ENCODE measurements at places on chromosomes 7 and 10. TPM values are rescaled to one million over a fixed set of nuclear protein-coding genes. Genes with fewer than 3 reads are reported as not detected.

- no peak overlapping the region for H3K27ac ChIP-seq
- no peak for DNase-seq
- no peak overlapping the region for H3K4me3 ChIP-seq
Observed at GRCh38 chr10:82310839-82311238, 435.8 kb downstream of the NRG3 start.

GRCh38 chr7:46189255-46189790 is 268.3 kb upstream of the IGFBP3 start:
- H3K27ac ChIP-seq: no peak overlapping the region
- no peaks in the 10 kb centered on the region for H3K36me3 ChIP-seq
- H3K4me1 ChIP-seq: no peaks in the 10 kb centered on the region
- H3K27me3 ChIP-seq: no peaks in the 10 kb centered on the region
- no peak for DNase-seq

NPSR1 gene
- not detected for total RNA-seq

DNA sequence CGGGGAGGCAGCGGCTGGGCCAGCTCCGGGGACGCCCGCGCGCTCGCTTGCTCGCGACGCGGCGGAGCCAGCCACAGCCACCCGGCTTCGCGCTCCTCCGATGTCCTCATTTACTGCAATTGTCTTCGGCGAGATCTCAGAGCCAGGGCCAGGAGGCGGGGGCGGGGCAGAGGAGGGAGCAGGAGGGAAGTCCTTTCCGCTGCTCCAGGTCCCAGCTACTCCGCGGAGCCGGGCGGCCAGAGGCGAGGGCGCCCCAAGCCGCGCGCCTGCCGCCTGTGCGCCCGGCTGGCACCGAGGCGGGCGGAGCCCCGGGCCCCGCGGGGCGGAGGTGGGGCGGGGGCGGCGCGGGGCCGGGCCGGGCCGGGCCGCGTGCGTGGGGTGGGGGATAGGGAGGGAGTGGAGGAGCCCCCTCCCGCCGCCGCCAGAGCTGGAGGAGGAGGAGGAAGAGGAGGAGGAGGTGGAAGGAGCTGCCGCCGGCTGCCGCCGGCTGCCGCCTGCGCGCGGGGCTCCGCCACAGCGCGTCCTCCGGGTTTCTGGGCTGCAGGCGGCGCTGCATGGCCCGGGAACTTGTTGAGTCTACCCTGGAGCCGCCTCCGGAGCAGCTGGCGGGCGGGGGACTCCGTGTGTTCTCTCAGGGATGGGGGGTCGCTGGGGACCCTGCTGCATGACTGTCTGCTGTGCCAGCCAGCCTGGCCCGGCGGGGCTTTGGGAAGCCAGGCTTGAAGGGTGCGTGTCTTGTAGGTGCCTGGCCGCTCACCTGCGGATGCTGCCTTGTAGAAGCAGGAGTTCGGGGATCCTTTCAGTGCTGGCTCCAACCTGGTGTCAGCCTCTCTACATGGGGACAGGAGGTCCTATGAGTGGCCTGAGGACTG is at the start of gene INSYN2A:
Gene INSYN2A (minus strand): TSS at position 310 of the 872 bp plus-strand sequence. CDS start 20,196 bp downstream, outside the sequence.
- DNase-seq: no peak
- H3K4me1 ChIP-seq: peaks cover 12% of the 10 kb centered on the region
- H3K4me3 ChIP-seq: peak within 1 kb of the TSS; percentile 18
- H3K27me3 ChIP-seq: peaks cover 13% of the 10 kb centered on the region
- no peak within 1 kb of the TSS for H3K27ac ChIP-seq

- DNase-seq: no peak
- H3K36me3 ChIP-seq: no peaks in the 10 kb centered on the region
- H3K27ac ChIP-seq: no peak overlapping the region
- peaks cover 4% of the 10 kb centered on the region for H3K4me1 ChIP-seq
- no peaks in the 10 kb centered on the region for H3K27me3 ChIP-seq
Observed at GRCh38 chr7:38312821-38313220, 39.4 kb upstream of the TARP start.
